Cortex of kidney (tissue), 1 donor: ENCODE measurements at places on chromosomes 12 and 14.

- DNase-seq, result no peak
Measured at GRCh38 chr12:45432710-45433109, 216.8 kb downstream of the ANO6 start.

GRCh38 chr12:115149685-115150378 is 465.9 kb upstream of the TBX3 start:
- no peak for DNase-seq

- no peak for DNase-seq
Measured at GRCh38 chr12:130988751-130989150, 35.0 kb downstream of the ADGRD1 start.

- DNase-seq, result no peak
Measured at GRCh38 chr14:74501135-74501614, 7.6 kb downstream of the ISCA2 start.

- DNase-seq, result no peak
Measured at GRCh38 chr14:95323361-95323760, 3.7 kb upstream of the CLMN start.

DNA sequence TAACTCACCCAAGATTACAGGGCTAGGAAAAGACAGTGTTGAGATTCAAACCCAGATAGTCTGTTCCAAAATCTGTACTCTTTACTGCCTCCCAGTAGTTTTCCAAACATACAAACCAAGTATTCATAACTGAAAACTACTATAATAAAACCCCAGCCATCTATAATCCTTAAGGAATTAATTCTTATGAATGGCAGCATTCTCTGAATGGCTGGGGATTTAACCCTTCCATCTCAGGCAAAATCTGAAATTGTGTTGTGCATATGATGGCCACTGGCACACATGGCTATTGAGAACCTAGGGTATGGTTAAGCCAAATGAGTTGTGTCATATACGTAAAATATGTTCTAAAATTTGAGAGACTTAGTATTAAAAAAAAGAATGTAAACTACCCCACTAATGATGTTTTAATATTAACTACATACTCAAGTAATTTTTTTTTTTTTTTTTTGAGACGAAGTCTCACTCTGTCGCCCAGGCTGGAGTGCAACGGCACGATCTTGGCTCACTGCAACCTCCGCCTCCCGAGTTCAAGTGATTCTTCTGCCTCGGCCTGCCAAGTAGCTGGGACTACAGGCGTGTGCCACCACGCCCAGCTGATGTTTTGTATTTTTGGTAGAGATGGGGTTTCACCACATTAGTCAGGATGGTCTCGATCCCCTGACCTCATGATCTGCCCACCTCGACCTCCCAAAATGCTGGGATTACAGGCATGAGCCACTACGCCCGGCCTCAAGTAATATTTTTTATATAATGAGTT is 16.7 kb downstream of the PPP1R13B start:
- DNase-seq, result no peak

DNA sequence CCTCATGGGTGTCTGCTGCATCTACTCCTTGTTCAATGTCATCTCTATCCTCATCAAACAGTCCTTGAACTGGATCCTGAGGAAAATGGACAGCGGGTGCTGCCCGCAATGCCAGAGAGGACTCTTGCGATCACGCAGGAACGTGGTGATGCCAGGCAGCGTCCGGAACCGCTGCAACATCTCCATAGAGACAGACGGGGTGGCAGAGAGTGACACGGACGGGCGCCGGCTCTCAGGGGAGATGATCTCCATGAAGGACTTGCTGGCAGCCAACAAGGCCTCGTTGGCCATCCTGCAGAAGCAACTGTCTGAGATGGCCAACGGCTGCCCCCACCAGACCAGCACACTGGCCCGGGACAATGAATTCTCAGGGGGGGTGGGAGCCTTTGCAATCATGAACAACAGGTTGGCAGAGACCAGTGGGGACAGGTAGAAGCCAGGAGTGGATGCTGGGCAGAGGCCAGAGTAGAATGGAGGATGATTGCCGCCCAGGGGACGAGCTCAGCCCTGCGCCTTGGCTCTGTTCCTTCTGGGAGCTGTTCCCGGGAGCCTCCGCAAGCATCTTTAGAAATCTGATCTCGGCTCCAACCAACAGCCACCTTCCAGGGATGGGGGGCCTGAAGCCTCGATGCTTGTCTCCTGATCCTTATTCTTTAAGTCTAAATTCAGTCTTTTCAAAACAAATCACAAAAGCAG is 71.6 kb upstream of the PSMC1 start:
- no peak for DNase-seq

- DNase-seq, result no peak
Measured at GRCh38 chr12:31316891-31317290, 9.1 kb downstream of the SINHCAF start.

DNA sequence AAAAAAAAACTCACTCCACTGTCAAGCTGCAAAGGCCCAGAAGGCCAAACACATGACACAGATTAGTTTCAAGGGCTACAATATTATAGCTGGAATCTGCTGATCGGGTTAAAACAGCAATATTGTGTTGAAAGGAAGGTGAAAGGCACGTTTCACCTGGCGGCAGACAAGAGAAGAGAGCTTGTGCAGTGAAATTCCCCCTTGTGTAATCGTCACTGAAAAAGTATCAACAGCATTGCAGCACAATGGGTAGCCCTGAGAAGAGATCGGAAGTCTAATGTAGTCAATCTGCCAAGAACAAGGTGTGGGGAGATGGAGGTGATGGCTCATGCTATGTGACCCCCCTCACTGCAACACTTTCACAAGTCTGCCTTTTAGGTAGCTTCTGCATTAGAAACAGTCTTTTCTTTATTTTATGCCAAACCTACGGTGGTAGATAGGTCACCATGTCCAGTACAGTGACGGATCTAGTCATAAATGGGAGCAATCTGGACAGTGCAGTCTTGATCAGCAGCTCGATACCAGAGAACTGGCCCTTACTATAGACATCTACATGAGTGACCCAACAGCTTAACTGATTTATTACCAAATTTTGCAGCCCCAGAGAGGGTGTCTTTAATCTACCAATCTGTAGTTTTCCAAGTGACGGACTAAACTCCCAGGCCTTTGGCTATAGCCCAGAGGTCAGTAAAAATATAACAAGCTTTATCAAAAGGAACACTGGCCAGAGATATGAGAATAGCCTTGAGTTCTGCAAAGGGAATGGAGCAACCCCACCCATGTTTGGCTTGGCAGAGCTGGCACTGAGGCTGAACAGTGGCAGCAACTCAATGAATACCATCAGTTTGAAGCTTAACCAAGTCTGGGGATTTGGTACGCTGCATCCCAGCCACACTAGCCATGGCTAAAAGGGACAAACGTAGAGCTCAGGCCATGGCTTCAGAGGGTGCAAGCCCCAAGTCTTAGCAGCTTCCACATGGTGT is 35.4 kb downstream of the SPTSSA start:
- no peak for DNase-seq

DNA sequence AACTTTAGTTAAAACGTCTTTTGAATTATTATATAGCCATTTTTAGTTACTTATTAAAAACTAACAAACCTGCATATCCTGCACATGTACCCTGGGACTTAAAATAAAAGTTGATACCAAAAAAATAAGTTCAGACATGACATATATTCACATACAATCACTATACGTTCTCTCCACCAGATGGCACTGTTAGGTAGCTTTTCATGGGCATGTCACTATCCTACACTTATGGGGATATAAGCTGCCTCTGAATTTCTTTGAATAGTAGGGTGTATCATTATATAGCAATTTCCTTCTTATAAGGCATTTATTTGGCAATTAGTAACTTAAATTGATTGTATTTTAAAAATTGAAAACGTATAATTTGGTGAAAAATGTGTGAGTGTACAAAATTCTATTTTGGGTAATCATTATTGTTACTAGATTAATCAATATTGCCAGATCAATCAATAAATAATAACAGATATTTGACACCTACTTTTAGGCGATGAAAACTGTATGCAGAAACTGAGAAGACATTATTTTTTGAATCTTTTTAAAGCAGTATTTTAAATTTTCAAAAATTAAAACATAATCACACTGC is 31.8 kb upstream of the OR10A7 start:
- DNase-seq, result no peak

GRCh38 chr14:92109490-92109889 is 3.1 kb upstream of the ATXN3 start:
- DNase-seq, result no peak

DNA sequence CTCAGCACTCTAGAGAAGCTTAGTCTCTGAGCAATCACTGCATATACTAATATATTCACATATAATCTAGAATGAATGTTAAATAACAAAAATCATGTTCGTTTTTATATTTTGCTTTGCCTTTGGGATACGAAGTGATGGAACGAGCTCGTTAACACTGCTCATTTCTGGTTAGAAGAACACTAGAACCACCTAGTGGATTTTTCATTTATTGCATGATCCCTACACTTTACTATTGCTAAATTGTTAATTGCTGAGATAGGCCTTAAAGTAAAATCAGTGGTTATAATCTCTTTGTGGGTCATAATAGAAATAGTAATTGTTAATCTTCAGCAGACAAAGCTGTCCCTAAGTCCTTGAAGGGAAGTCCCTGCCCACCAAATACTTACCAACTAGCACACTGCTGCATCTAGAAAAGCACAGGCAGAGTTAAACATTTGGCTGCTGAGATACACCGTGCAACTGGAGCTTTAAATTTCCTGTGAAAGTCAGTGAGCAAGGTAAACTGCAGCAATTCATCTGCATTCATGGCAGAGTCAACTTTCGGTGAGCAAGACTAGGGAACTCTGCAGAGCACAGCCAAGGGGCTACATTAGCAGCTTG is 353.7 kb downstream of the APAF1 start:
- DNase-seq, result no peak

- DNase-seq, result no peak
Measured at GRCh38 chr12:48279101-48279500, 71.6 kb downstream of the ZNF641 start.

DNA sequence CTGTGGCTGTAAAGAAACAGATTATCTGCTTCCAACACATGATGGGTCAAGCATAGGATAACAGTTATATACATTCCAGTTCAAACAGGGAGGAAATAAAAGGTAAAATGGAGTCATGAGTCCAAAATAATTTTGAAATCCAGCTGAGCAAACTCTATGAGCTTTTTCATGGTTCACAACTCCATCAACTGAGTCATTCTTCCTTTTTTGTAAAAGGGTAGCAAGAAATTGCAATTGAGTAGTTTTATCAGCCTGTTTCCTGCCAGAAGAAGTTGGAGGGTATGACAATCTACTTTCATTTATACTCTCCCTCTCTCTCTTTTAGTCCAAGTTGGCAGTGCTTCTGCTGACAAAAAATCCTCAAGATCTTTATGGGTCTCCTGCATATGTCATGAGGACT is 95.6 kb downstream of the CPNE8 start:
- no peak for DNase-seq

DNA sequence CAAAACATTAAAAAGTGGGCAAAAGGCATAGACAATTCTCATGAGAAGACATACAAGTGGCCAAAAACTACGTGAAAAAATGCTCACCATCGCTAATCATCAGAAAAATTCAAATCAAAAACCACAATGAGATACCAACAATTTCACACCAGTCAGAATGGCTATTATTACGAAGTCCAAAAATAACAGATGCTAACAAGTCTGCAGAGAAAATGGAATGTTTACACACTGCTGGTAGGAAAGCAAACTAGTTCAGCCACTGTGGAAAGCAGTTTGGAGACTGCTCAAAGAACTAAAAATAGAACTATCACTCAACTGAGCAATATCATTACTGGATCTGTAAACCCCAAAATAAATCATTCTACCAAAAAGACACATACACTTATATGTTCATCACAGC is 76.2 kb downstream of the PRKD1 start:
- DNase-seq, result no peak

DNA sequence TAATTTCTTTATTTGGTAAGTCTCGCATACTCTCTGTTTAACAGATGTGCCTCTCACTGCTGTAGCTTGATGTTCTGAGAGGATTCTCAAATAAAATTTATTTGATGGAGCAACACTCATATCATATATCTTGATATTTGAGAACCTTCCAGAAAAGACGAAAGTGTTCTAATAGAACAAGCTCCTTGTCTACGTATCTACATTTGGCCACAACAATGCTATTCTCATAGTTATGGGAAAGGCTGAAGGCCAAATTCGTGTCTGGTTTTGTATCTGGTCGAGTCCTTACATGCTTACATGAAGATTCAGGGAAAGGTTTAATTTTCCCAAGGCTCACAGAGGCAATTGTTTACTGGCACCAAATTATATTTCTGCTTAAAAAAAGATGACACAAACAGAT is 186.7 kb upstream of the SLC38A2 start:
- DNase-seq, result no peak

DNA sequence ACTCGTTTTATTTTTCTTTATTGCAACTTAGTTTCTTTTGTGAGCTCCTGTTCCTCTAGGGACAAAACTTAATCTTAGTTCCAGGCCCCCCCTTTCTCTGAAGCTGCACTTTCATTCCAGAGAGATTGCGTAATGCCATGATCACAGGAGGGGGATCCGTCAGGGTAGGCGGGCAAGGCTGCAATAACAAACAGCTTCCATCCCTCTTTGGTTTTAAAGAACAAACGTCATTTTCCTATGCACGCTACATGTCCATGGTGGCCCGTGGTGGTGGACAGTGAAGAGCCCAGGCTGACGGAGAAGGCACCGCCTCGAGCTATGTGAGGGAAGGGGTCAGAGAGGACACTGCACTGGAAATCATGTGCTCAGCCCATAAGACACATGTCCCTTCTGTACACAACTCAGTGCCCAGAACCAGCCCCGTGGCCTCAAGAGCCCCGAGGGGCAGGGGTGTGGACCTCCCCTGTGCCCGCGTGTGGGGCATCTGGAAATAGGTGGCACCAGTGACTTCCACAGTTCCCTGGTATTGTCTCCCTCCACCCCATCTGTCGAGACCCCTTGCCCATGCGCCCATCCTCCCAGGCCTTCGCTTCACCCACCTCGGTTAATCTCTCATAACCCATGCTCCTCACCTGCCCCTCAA is 161.4 kb downstream of the ADGRD1 start:
- DNase-seq, result no peak

DNA sequence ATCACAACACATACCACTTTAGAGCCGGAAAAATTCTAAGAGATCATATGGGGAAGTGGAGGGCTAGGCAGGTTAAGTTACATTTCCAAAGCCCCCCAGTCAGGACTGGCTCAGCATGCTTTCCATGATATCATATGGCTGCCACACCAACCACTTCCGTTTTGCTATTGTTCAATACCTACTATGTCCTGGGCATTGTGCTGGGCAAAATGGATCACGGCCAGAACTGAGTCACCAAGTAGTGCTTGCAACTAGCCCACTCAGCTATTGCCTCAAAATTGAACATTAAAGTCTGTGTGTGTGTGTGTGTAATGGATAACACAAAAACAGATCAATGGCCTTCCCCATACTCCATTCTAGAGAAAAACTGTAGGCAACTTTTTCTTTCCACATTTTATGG is 22.7 kb downstream of the WIF1 start:
- DNase-seq, result no peak

DNA sequence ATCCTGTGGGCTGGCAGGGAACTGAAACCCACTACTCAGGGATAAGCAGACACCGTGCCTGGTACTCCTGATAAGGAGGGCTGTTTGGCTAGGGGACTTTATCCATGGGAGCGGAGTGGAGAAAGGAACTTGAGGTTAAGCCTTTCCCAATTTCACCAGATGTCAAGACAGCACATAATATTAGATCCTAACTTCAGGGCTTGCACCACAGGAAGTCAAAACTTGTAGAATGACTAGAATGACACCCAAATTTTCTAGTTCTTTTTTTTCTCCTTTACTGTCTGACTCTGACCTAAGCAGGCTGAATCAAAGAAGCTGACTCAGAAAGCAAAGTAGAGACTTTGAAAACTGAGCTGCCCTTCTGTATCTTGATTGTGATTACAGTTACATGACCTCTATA is 7.1 kb upstream of the CGRRF1 start:
- no peak for DNase-seq
